ENCODE measurements at places on chromosomes 11 and 22.

DNA sequence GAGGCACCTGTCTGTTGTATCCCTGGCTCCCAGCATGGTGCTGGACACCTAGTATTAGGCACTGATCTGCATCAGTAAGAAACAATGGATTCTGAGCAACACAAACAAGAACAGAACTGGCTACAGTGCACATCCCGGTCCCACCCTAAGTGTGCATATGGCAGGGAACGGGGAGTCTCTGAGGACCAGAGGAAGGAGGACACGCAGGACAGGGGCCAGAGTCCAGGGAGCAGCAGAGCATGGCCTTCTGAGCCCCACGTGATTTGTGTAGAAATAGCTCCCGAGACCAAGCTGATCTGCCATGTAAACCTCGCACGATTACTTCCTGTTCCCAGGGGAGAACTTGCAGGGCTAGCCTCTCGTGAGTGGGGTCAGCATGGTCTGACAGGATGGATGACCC lies 12.7 kb upstream of the SNX32 start:
- no peak for DNase-seq

GRCh38 chr11:61266602-61267001 lies 25.6 kb downstream of the PGA5 start:
- DNase-seq, result no peak

DNA sequence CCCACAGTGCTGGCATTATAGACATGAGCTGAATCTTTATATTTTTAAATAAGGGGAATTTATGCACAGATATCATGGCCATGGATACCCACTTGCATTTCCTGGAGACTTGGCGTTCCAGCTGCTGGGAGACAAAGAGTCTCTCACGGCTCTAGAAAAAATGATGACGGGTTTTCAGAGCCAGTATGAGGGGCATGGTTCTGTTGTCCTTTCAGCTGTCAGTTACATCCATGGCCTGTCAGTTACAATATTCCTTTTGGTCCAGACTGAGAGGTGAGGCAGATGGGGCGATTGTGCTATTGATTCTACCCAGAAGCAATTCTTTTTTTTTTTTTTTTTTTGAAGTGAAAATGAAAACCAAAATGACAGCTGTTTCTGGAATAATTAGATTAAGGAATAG lies 29.7 kb downstream of the USH1C start:
- no peak for DNase-seq

DNA sequence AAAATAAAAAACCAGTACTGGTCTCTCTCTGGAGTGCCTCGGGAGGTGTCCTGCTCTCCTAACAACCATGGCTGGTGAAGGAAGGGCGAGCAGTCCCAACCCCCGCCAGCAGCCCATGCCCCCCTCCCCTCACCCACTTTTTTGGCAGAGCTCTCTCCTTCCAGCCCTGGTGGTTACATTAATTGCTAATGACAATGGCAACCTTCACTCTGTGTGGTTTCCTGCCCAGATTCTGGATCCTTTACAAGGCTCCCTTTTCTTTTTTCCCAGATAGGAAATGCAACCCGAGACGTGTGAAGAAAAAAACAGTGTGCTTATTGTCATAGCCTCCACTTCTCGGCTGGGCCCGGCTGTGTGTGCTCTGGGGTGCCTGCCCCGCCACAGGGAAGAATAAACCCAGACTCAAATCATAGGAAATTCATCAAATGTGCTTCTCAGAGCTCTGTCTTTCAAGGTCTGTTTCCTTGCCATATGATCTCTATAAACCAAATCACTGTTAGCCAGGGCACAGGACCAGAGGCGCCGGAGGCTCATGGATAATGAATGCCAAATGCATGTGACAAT lies 513.0 kb downstream of the SOX6 start:
- no peak for DNase-seq

DNA sequence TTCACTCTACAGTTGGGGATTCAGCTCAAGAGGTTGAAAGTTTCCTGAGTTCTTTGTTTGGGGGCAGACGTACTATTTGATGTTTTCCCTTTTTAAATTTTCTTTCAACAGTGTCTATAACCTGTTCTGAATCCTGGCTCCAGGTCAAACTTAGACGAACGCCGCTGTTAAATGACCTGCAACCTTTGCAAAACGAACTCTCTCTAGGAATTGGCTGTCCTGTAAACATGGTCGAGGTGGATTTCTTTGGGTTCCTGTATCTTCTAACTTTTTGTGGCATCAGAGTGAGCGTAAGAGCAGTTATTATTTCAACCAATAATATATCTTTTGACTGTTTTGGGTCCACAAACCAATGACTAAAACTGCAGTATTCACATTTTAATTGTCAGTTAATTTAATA lies 1.6 kb downstream of the OOSP4A start:
- DNase-seq, result no peak

- peak; percentile 42 for DNase-seq
Measured at GRCh38 chr11:103587901-103588788, 448.3 kb upstream of the DDI1 start.

GRCh38 chr11:23570828-23571227 lies 710.6 kb upstream of the CCDC179 start:
- no peak for DNase-seq

- DNase-seq, result no peak
Measured at GRCh38 chr22:48782811-48783511, 1044.7 kb downstream of the BRD1 start.

Data from T47D (cell line).